ENCODE measurements at places on chromosomes 13 and 19. TPM values are rescaled to one million over a fixed set of nuclear protein-coding genes. Genes with fewer than 3 reads are reported as not detected.

- no peak for DNase-seq
Measured at GRCh38 chr19:45934551-45935230, 20.1 kb upstream of the NANOS2 start.

DNA sequence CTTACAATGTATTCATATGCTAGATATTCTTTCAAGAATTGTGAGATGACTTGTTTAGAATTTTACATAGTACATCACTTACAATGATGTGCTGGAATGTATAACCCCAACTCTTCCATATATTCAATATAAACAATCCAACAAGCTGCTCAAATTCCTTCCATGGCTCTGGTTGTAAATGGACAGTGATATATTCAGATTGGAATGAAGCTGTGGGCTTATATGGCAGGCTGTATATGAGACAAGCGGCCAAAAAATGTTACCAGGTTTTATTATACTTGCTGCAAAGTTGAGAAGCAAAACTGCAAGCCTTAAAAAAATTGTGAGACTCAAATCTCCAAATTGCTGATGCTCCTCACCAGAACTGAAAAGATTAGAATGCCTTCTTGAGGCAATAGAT, 83.6 kb upstream of the KLF12 start:
- DNase-seq: no peak

- no peak for DNase-seq
Measured at GRCh38 chr19:39412867-39413271, 400 bp downstream of the PLEKHG2 start.

The KLK6 gene
- total RNA-seq: not detected

The S1PR5 gene
- not detected for total RNA-seq

The TNNT1 gene
- total RNA-seq: 73.4 TPM
